ENCODE measurements at places on chromosomes 16 and 17.

DNA sequence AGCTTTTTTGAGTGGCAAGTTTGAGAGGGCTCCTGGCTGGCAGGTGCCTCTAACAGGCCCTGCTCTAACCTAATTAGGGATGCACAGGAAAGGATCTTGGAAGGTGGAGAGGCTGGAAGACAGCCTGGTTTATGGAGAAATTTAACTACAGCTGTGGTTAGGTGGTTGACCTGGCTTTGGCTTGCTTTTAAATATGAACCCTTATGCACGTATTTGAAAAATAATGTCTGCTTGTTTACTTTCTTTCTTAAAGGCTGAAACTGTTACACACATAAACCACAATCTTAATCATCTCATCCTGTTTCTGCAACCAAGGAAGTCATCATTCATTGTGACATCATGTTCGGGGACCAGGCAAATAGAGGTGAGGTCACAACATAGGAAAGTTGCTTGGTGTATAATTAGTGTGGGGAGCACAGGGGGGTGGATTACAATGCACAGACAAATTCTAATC is 23.1 kb upstream of the DHRS13 start:
- DNase-seq: no peak

- DNase-seq: no peak
These were observed 7.4 kb downstream of the FAM171A2 start for GRCh38 chr17:44356241-44356640.

- DNase-seq: no peak
These were observed 25.0 kb upstream of the MILR1 start for GRCh38 chr17:64423881-64424280.

DNA sequence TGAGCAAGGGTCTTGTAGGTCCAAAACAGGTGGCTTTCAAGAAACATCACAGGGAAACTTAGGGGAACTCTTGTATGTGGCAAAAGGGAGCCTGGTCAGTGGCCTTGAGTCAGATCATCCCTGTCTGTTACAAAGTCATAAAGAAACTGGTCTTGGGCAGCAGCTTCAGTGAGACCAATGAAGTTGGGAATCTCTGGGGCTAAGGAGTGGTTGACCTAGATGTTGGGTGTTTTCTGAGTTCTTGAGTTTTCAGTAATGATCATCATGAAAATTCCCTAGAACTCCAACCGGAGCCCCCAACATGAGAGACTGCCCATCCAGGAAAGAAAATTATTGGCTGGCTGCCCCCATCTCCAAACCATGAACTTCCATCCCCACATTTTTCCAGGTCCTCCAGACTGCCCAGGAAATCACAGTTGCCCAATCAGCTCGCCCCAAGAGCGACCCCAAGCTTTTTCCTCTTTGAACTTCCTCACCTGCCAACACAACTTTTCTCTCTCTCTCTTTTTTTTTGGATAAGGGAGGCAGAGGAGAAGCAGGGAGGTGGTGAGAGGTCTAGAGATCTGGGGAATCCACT is 3.9 kb downstream of the CCR7 start:
- DNase-seq: no peak

GRCh38 chr17:42879596-42879985 is 21.0 kb upstream of the G6PC1 start:
- DNase-seq: no peak

- DNase-seq: no peak
These were observed 20.3 kb upstream of the CDH5 start for GRCh38 chr16:66346221-66346620.

- no peak for DNase-seq
These were observed 4.5 kb downstream of the ADAMTS18 start for GRCh38 chr16:77430360-77430759.

- no peak for DNase-seq
These were observed 33.5 kb upstream of the EMP2 start for GRCh38 chr16:10613785-10614485.

DNA sequence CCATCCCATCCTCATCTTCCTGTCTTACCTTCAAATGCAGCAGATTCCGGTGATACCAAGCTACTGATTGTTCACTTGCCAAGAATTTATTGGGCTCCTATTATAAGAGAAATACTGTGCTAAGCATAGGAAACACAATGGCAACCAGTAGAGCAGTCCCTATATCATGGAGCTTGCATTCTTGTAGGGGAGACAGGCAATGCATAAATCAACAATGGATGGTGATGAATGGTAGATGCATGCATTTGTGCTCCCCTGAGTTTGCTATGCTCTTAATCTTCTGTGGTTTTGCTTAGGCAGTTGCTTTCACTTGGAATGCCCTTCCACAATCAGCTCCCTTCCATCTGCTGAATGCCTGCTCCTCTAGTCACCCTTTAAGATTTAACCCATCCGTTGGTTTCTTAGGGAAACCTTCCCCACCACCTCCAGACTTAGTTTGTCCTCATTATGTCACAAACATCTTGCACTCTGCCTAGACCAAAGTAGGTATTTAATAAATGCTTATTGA is 200.2 kb upstream of the TOX3 start:
- DNase-seq: no peak

DNA sequence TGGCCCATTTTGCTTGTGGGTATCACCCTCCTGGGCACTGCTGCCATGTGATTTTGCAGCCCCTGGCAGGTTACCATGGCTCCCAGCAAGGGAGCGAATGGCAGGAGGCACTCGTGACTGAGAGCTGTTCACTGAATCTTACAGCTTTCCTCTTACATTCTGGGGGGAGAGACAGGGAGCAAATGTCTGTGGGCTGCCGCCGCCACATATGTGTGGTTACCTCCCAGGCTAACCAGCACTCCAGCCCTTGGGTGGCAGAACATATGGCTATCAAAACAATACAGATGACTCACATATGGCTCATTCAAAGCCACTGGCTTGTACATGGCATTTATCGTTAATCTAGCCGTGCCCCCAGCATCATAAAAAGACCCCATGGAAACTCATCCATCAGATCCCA is 19.8 kb downstream of the GTF3C1 start:
- DNase-seq: no peak

DNA sequence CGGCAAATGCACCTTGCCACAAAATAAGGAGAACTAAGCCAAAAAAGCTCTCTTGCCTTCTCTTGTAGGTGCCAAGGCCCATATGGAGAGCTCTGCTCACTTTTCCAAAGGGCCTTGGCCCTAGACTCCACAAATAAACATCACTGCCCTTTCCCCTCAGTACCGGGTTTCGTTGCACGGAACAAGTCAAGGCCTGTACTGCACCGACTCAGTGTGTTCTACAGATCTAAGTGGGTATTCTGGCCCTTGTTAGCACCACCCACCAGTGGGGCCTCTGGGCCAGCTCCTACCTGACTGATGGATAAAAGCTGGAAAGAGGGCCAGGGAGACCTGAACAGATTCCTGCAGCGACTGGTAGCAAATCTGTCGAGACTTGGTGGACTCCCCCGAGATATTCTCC is 43.7 kb upstream of the GSG1L start:
- DNase-seq: no peak

DNA sequence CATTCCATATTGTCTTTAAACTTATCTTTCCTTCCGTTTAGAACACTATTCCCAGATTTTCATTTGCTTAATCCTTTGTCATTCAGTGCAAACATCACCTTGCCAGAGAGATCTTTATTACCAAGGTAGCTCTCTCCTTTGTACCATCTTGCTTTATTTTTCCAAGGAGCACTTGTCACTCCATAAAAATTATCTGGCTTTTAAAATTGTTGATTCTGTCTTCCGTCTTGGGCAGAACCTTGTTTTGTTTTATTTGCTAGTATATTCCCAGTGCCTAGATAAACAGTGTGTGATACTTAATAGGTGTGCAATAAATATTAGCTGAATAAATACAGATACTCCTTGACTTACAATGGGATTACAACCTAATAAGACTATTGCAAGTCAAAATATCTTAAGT is 327.7 kb downstream of the UTP18 start:
- no peak for DNase-seq

GRCh38 chr17:19544366-19544765 is 10.7 kb downstream of the SLC47A1 start:
- no peak for DNase-seq

DNA sequence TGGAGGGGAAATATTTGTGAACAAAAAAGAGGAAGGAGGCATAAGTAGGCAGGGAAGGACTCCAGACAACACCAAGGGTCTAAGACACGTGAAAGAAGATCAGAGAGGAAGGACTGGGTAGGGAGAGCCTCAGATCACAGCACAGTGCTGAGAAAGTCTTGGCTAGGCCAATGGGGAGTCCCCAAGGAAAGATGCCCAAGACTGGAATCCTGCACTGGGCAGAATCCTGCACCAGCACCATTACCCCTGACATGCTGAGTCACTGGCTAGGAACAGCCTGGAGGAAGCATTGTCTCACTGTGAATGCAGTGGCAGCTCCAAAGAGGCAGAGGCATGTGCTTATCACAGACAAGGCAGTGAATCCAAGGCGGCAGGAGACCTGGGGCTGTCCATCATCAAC is 19.2 kb downstream of the CLEC19A start:
- DNase-seq: no peak

- DNase-seq: no peak
These were observed 45.6 kb downstream of the ADCY7 start for GRCh38 chr16:50311891-50312501.

- DNase-seq: peak; percentile 85
These were observed 40.5 kb upstream of the ACSF3 start for GRCh38 chr16:89052890-89053724.

Measured in NCI-H345 (cell line).